K562 (cell line): ENCODE measurements at places on chromosomes 4 and X. TPM values are rescaled to one million over a fixed set of nuclear protein-coding genes. Genes with fewer than 3 reads are reported as not detected.

DNA sequence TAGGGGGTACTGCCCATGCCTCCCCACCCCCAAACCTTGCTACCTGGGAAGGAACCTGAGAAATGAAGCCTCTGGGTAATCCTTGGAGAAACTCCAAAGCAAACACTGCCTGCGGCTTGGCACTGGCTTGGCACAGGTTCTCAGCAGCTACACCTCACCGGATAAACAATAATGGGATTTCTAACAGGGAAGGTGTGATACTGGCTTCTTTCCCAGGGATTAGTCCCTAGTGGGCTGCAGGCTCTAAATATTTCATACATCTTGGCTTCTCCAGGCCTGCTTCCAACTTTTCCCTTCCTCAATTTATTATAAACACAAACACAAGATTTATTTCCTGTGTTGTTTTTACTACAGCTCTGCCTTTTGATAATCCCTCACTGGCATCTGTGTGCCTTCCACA, 12.5 kb downstream of the SEC24D start:
- no peak for DNase-seq

DNA sequence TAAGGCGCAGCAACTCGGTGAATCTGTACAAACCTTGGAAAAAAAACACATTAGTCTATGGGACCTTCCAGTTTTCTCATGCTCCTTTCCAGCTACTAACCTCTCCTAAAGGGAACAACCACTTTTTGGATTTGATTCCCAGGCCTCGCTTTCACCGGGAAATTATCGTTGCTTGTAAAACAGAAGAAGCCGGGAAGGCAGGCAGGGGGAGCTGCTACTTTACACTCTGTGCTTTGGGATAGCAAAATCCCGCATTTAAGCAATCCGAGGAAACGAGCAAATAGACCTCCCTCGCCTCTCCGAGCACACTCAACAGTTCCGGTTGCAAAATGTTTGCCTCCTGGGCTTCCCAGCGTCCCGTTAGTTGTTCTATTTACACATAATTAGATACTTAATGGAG, 1.2 kb downstream of the CD38 start:
- DNase-seq, result no peak

GRCh38 chr4:57442831-57443291, 332.7 kb upstream of the IGFBP7 start:
- DNase-seq, result peak; percentile 23

- no peak for DNase-seq
Measured at GRCh38 chrX:77771601-77772000, 14.4 kb downstream of the ATRX start.

DNA sequence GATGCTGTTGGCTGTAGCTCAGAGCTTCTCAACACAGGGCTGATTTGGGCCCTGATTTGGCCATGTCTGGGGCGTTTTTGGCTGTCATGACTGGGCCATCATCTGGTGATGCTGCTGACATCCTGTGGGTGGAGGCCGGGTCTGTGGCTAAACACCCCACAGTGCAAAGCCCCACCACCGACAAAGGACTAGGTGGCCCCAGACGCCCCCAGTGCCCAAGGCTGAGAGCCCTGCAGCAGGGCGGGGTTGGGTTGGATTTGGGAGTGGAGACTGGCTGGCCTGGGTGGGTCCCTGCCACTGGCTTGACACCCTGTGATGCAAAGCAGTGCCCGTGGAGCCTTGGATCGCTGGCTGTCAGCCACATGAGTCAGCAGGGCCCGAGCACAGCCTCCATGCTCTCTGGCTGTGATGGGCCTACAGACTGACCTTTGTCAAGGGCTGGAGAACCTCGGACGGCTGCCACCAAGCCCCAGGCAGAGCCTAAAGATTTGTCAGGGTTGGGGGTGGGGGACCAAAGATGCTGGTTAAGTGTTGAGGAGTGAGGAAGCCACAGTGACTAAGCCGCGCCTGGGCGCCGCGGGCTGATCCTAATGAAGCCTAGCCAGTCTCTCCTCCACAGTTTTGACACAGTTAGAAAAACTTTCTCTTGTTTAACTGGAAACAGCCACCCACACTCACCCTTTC, 28.3 kb downstream of the CYTL1 start:
- DNase-seq, result peak; percentile 50

DNA sequence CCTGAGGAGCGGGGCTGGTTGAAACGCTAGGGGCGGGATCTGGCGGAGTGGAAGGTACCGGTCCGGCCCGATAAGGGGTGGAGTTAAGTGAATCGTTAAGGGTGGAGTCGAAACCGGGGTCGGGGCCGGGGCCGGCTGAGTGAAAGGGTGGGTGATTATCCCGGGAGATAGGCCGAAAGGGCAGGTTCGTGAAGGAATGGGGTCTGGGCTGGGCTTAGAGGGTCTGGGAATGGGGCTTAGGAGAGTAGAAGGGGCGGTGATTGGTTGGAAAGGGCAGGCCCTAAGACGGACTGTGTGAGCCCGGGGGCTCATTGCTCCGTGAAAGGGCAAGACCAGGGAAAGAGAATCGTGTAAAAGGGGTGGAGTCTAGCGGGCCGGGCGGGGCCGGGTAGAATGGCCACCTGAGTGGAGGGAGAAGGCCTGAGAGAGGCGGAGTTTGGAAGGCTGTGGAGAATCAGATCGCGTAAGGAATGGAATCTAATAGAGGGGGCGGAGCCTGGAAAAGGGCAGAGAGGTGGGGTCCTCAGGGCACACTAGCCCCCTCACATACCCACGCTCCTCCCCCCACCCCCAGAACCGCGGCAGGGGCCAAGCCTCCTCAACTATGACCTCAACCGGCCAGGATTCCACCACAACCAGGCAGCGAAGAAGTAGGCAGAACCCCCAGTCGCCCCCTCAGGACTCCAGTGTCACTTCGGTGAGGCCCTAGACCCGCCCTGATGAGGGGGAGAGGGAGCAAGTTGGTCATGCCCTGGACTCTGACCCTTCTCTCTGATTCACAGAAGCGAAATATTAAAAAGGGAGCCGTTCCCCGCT, 430 bp downstream of the HDAC6 start:
- DNase-seq, result peak; percentile 74

H2AZ1 gene
- 718 and 751 TPM in 2 replicates for total RNA-seq

KDM5C gene
- total RNA-seq, result 110 and 136 TPM in 2 replicates
